HuH-7.5 (cell line): ENCODE measurements at places on chromosomes 16 and 17.

DNA sequence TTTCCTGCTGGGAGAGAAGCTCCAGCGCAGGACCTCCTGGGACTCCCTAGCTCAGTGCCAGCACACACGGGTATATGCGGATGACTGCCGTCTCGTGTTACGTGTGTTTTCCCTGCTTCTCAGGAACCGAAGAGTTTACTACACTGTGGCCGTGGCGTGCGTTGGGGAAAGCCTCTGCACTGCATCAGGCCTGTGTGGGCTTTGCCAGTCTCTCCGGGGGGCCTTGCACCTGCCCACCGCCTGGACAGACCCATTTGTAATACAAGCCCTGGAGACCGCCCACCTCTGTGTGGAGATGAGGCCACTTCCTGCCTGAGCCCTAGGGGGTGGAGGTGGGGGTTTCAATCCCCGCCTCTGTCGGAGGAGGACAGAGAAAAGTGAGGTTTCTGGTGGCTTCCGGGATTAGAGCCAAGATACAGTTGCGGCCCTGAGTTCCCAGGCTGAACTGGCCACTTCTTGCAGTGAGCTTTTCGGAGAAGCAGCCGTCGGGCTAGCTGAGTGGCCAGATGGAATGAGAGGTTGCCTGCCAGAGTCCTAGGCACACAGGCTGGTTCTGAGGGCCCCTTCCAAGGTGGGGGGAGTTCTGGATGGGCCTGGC, 43.4 kb upstream of the GSE1 start:
- DNase-seq: no peak

DNA sequence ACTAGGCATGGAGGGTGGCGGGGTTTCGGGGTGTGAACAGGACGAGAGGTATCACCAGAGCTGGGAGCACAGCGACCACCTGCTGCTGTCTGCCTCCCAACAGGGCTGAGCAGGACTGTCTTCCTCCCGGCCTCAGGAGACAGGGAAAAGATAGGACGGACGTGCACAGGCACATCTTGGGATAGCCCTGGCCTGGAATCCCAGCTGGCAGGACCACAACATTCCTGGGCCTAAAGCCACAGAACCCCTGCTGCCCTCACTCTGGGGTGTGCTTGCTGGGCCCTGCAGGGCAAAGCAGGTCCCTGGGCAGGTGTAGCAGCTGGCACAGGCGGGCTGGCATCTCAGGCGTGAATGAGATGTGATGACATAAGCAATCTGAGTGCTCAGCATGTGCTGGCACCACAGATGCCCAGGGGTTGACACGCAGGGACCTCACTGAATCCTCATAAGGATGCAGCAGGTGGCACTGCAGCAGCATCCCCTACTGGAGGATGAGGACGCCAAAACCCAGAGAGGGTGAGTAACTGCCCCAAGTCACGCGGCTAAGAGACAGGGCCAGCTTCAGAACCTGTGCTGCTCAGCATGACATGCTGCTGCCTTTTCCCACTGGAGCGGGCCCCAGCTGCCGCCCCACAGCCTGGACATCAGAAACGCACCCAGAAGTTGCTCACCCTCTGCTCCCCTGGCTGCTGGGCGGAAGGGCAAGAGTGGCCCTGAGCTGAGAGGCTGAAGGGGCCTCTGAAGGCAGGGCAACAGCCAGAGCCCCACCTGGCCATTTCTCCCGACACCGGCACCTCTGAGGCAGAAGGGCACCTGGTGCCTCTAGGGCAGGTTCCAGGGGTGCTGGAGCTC, 7.1 kb downstream of the CORO7 start:
- no peak for DNase-seq

- DNase-seq: no peak
These were observed 436.2 kb upstream of the ZFHX3 start for GRCh38 chr16:73483934-73484711.

DNA sequence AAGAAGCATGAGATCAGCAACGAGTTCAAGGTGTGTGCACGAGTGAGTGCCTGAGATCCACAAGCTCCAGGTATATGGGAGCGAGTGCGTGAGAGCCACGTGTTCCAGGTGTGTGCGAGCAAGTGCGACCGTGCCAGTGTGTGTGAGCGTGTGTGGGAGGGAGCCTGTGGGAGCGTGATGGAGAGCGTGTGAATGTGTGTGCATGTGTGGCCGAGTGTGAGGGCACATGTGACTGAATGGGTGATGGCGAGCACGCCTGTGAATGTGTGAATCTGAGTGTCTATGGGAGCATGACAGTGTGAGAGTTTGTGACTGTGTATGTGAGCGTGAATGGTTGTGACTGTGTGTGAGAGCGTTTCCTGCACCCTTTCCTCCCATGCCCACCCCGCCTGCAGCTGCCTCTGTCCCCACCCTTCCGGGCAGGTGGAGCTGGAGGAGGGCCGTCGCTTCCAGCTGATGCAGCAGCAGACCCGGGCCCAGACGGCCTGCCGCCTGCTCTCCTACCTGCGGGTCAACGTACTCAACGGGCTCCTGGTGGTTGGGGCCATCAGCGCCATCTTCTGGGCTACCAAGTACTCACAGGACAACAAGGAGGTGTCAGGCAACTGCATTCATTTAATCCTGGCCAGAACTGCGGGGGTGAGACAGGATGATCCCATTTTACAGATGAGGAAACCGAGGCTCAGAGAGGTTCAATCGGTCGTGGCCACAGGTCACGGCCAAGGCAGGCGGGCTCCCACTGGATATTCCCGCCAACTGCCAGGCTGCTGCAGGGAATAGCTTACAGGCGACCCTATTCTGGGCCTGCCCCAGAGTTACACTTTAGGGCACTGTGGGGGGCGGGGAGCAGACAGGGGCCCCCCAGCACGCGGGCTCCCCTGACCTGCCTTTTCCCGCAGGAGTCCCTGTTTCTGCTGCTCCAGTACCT, 3.7 kb downstream of the TMC8 start:
- peak; percentile 95 for DNase-seq

DNA sequence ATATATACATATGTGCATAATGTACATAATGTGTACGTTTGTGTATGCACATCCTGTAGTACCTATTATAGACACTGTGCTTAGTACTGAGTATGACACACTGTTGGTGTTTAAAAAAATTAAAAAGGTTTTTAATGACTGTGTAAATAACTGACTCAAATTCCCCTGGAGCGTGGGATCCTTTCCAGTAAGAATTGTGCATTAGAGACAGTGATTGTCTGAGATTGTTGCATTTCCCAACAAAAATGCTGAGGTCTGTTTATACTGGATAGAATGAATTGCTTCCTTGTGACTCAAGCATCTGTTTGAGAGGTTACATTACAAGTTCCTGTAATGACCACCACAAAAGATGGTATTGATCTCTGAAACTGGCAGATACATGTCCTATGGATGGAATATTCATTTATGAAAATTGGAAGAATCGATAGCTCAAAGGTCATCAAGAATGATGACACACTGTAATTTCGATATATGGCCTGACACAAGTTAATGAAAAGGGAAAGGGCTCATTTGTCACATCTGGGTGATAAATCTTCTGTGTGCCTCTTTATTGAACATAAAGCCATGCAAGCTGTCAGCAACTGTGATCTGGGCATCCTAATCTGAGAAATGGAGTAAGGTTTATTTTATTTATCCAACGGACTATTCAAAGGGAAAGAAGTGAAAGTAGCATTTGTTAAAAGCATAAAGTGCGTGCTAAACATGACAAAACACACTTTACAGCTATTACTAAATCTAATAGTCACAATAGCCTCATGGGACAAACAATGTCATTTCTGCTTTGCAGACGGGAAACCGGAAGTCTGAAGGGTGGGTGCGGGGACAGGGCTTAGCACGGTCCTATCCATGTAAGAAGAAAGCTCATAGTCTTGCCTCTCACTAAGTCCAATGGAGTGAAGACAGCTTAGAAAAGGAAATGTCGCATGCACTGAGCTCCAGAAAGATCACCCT, 228.8 kb downstream of the CDH11 start:
- no peak for DNase-seq

DNA sequence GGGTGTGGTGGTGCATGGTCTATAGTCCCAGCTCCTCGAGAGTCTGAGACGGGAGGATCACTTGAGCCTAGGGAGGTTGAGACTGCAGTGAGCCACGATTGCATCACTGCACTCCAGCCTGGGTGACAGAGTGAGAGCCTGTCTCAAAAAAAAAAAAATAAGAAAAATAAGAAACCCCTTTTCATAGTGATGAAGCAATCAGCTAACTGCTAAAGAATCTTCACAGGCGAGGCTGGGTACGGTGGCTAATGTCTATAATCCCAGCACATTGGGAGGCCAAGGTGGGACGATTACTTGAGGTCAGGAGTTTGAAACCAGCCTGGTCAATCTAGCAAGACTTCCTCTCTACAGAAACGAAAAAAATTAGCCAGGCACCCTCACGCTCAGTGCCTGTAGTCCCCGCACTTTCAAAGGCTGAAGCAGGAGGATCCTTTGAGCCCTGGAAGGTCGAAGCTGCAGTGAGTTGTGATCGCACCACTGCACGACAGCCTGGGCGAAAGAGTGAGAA, 760 bp downstream of the SLFN12L start:
- DNase-seq: no peak

DNA sequence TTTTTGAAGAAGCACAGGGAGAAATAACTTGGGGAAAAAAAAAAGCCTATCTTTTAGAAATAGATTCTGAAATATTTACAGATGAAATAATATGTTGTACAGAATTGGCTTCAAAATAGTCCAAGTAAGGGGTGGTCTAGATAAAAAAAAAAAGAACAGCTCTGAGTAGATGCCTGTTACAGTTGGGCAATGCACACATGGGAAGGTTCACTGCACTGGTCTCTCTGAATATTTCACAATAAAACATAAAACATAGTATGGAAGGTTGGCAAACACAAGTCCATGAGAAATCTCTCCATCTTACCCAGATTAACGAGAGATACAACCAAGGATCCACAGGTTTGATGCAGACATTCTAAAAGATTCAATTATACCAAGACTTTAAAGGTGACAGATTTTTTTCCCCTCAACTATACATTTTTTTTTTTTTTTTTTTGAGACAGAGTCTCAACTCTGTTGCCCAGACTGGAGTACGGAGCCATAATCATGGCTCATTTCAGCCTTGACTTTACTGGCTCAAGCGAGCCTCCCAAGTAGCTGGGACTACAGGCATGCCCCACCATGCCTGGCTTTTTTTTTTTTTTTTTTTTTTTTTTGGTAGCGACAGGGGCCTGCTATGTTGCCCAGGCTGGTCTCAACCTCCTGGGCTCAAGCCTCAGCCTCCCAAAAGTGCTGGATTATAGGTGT, 58.0 kb downstream of the KANSL1 start:
- no peak for DNase-seq

DNA sequence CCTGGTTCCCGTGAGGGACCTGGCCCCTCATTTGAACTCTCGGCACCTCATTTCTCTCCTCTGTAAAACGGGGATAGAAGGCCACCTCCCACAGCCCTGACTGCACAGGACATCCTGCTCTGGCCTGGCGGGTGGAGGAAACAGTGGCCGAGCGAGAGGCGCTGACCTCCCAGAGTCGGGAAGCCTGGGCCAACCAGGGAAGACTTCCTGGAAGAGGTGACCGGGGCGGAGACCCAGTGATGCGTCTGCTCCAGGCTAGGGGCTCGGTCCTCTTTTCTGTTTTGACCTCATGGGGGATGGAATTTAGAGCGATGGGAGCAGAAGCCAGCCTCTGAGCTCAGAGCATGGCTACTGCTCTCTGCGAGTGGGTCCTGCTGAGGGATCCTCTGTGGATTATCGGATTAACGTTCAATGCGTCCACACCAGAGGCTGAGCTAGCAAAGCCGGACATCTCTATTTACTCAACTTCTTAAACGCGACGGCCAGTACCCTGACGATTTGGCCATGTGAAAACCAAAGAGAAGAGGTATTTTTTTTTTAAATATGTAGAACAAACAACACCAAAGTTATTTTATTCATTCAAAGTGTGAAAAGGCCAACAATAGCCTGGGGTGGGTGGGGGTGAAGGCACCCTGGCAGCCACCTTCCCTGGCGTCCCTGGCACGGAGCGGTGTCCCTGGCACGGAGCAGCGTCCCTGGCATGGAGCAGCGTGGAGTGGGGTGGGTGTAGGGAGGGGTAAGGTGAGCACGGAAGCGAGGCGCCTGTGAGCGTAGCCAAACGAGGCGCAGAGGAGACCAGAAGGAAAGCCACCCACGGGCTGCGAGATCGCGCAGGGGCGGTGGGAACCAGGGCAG, 9.2 kb upstream of the MSLN start:
- no peak for DNase-seq

DNA sequence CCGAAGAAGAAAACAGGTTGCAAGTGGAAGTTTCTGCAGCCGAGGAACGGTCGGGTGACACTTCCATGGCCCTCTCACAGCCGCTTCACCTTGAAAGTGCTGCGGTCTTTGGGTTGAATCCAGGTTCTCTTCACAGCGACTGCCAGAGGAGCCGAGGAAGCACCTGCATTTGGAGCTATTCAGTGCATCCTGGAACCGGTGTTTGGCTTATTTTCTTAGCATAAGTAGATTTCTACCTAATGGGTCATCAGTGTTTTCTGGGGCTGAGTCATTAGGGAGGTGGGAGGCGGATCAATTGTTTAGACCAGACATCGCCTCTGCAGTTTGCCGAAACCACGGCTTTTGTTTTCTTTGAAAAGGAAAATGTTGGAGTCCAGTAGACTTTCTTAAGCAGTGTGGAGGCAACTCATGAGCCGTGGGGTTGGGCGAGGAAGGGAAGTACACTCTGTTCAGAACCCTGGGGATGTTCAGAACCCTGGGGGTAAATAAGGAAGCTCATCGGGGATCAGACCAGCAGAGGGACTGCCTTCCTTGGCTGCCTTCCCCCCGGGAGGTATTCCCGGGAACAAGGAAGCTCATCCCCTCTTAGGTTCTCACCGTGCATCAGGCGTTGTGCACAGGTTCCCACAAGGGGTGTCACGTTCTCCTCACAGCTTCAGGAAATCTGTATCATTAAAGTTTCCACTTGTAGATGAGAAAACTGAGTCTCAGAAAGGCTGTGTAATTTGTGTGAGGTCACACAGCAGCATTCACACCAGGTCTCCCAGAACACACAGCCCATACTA, 361.5 kb downstream of the SNX29 start:
- DNase-seq: no peak

DNA sequence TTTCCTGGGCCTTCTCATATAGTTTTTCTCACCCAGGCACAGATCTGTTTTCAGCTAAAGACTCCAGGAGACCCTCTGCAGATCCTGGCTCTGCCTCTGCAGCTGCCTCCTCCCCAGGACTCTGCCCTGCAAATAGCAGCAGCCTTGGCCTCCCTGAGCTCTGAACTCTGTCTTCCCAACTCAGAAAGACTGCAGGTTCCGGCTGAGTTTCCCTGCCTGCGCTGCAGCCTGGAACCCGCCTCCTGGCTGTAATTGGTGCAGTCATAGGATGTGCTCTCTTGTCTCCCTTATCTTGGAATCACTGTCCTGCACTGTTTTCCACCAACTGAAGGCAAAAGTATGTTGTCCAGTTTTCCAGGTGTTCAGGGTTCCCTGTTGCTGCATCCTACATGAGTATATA, 14.3 kb upstream of the DNASE1 start:
- no peak for DNase-seq

DNA sequence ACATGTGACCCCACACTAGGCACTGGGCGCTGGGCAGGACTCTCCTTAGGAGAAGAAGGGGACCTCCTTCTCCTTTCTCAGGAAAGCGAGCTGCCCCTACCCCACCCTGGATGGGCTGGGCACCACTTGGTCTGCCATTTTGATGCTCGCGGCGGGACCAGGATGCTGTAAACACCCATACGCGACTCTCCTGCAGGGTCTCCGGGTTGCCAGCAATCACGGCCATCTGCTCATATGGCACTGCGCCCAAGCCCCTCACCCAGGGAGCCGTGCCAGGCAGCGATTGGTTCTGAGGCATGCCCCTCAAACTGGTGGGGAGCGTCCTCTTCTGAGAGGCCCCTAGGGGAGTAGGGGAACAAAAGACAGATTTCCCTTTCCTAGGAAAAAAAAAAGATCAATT, 99.0 kb downstream of the C16orf78 start:
- no peak for DNase-seq

- no peak for DNase-seq
These were observed 5.7 kb downstream of the GOSR2 start for GRCh38 chr17:46928467-46929261.
